NCI-H1048 (cell line): ENCODE measurements at places on chromosomes 6 and 20.
A peak's percentile ranks its signal among the peaks of the same experiment; 100 is the strongest.

- no peak for DNase-seq
Observed at GRCh38 chr6:34240329-34241248, 3.9 kb downstream of the HMGA1 start.

- DNase-seq: no peak
Observed at GRCh38 chr20:15511551-15511950, 1061.7 kb downstream of the KIF16B start.

GRCh38 chr20:20293691-20294385 is 74.1 kb upstream of the INSM1 start:
- no peak for DNase-seq

DNA sequence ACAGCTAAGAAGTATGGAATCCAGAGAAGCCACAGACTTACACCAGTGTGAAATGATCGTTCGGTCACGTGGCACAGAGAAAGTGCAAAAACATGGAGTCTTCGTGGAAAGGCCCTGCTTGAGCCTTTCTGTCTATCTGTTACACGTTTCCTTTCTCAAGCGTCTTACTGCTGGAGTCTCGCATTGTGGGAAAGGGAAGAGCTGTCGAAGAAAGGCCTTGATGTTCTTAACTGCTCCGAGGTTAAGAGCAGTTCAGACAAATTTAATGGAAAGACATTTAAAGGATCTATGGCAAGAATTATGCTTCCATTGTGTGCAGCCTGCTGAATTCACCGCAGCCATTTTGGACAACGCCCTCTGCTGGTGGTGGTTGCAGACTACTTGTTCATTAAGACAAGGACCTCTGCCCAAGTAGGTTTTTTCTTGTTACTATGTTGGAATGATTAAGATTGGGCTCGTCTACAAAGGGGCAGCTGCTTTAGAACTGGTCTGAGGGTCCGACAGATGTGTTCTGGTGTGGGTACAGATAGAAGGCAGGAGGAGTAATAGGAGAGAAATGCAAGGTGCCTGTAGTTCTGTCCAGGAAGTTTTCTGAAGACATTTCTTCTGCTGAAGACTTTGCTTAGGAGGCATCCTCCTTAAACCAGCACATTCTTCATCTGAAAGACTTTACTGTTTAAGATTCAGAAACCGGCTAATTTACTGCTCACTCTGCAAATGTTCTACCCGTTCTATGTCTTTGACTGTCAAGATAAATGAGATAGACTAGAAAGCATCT is 24.7 kb upstream of the CCN6 start:
- DNase-seq: peak; percentile 26

DNA sequence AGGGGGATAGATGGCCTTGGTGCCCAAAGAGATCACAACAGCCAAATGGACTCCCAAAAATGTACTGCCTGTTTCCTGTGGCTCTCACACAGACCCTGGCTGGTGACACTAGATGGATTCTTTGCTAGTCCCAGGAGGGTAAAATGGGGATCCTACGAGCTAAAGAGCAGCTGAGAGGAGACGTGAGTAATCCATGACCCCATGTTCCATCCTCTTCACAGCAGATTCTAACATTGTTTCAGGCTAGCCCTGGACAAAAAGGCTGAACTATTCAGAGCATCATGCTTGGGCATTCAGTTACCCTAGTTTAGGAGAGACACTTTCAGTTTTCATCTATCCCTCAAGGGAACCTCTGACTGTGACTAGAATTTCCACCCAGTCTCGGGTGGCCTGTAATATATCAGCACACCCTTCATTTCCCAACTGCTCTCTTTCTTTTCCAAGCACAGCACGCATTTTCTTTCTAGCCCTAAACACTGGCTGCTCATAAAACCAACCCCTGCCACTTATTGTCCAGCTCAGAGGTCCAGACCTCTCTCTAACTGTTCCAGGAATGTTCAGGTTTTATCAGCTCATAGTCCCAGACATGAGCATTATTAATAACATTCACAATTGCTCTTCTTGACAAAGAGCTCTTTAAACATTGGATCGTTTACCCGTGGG is 48.5 kb downstream of the SLC22A1 start:
- no peak for DNase-seq

DNA sequence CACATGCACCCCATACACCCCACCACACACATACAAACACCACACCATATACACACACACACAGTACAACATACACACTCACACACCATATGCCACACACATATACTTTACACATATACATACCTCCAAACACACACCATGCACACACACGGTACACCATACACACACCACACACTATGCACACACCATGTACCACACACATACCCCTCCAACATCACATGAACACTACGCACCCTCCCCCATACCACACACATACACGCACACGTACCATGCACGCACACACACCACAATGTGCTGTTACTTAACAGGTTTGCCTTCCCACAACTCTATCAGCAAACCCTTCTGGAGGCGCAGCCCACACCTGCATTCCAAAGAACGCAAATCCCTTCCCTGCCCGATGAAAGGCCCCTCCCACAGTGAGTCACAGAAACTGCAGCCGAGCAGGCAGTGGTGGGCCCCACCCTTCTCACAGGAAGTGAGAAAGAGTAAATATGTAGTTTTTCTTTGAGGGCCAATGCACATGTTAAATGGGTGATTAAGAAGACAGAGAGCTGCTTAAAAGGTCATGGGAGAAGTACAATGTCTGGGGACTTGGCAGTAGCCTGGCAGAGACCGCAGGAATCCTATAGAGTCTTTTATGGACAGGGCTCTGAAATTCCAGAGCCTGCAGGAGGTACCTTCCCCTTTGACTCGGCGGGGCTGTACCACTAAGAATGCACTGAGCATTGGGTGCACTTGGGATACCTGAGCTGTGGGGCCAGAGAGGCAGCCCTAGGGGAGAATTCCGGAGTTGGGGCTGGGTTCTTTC is 34.1 kb upstream of the EZR start:
- no peak for DNase-seq

- no peak for DNase-seq
Observed at GRCh38 chr20:64129146-64129782, 21.9 kb upstream of the NPBWR2 start.
